ENCODE measurements at places on chromosomes 11 and 22.

DNA sequence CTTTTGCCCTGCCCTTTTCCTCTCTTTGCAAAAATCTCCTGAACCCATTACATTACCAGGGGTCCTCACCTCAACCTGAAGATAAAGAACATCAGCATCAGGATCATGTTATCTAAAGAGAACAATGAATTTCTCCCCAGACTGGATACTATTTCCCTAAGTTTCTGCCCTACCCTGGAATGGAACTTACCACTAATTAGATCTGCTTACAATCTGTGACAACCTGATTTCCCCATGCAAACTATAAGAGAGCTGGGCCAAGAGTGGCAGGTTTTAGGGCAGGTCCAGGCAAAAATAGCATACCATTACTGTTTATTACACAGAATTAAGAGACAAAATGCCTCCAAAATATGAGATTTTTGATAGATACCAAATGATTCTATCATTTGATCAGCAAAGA lies 58.0 kb upstream of the GDPD4 start:
- DNase-seq, result no peak

DNA sequence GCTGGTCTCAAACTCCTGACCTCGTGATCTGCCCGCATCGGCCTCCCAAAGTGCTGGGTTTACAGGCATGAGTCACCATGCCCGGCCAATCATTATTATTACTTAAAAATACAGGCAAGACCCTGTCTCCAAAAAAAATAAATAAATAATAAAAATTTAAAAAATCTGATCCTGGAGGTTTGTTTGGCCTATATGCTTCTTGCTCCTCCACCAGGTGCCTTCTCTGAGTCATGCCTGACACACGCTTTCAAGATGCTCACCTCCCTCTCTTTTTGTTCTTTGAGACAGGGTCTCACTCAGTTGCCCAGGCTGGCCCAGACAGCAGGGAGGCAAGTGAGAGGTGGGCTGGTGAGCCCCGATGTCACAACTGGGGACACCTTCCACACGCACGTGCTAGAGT lies 13.5 kb downstream of the ZC3H7B start:
- no peak for DNase-seq

DNA sequence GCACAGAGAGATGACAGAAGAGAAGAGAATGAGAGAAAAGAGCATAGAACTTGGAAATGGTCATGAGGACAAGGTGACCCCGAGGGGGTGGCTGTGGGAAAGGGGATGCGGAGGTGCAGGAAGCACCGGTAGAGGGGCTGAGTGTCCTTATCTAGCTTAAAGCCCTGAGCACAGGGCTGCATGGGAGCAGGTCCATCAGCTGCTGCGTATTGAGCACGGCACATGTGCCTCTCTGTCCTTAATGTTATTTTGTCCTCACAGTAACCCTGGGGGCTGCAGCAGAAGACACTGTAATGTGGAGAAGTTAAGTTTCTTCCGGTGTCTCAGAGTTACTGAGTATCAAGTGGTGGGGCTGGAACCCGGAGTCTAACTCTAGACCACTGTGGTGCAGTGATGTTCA lies 94.4 kb upstream of the OR4B1 start:
- no peak for DNase-seq

GRCh38 chr22:47457509-47458300 lies 695.3 kb downstream of the TBC1D22A start:
- no peak for DNase-seq

DNA sequence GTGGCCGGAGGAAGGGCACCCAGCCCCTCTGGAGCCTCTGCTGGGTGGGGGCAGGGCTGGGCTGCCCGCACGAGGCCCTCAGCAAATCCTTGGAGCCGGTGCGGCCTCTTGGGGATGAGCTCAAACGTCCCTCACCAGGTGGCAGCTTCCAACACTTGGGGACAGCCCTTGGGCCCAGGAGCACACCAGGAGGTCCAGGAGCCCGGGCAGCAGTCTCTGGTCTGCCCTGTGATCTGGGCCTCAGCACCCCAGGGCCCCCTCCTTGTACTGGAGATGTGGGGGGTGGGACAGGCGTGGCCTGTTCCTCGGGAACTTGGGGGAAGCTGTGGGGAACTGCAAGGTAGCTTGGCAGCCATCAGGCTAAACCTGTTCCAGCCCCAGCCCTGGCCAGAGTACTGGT lies 40.0 kb downstream of the MOB2 start:
- DNase-seq, result no peak

- peak; percentile 73 for DNase-seq
Observed at GRCh38 chr11:88357323-88358039, 19.9 kb upstream of the CTSC start.

DNA sequence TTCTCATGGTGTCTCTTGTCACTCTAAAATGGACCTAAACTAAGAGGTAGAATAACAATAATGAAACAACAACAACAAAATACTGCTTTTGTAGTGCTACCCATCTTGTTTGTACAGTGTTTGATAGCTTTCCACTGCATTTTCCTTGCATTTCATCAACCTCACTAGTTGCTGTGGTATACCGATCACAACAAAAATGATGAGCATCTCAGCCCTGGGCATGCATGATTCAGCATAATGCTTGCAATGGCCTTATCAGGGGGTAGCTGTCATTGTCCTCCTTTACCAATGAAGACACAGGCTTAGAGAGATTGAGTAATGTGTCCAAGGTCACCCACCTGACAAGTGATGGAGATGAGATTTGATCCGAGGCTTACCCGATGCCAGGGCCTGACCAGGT lies 682.5 kb downstream of the NTM start:
- DNase-seq, result no peak

DNA sequence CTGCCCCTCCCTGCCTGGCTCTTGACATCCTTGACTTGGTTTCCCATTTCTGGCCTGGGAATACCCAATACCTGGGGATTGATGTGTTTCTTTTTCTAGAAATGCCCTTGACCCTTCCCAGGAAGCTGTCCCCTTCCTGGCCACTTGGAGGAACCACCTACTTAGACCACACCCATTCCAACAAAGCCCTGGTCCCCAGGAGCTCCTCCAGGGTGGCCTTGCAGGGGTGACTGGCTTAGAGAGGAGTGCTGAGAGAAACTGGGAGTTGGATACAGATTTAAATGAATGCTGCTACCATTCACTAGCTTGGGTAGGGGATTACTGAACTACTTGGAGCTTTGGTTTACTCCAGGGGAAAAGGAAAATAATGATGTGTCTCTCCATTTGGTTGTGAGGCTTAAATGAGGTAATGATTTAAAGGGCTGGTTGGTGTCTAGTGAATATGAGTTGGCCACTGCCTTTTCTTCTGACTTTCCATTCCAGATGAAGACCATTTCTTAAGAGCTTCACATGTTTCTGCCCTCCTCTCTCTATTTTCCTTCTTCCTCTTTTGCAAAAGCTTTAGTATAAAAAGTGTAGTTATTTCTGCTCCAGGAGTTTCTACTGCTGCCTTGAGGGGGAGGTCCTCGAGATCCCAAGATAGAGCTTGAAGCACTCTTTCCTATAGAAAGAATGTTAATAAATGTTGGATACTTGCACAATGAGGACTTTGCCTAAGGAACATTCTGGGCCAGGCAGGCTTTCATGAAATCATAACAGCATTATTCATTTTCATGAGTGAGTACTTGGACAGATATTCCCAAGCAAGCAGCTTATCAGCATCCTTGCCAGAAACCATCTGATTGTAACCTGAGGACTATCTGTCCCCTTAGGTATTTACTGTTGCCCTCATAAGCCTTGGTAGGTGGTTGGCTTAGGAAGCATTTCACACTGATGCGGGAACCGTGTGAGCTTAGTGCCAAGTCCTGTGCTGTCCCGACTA lies 22.4 kb downstream of the PANX1 start:
- peak; percentile 67 for DNase-seq

DNA sequence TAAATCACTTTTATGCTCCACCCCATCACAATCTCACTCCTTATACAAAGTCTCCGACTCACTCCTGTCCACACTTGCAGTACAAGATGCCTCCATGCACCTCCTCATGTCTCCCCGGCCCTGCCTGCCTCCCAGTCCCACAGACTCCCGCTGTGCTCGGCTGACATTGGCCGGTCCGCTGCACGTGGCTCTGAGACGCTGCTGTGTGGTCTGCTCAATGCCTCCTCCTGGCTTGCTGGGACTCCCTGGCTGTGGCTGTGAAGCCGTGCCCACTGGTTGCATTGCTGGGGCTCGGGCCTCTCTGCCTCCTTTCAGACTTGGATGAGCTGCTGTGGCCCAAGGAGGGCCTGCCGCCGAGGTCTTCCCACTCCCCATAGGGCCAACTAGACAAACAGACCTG lies 224.0 kb upstream of the B3GAT1 start:
- DNase-seq, result no peak

- DNase-seq, result peak; percentile 88
Observed at GRCh38 chr11:14578541-14578956, 58.4 kb upstream of the PSMA1 start.

- peak; percentile 68 for DNase-seq
Observed at GRCh38 chr22:44685384-44686056, 16.5 kb upstream of the PRR5 start.

- no peak for DNase-seq
Observed at GRCh38 chr11:22555881-22556280, 69.7 kb downstream of the FANCF start.

GRCh38 chr11:64611869-64612646 lies 21.0 kb downstream of the SLC22A12 start:
- no peak for DNase-seq

- DNase-seq, result no peak
Observed at GRCh38 chr11:134367781-134368180, 36.0 kb downstream of the GLB1L2 start.

GRCh38 chr11:26109658-26110368 lies 222.1 kb upstream of the ANO3 start:
- DNase-seq, result no peak

DNA sequence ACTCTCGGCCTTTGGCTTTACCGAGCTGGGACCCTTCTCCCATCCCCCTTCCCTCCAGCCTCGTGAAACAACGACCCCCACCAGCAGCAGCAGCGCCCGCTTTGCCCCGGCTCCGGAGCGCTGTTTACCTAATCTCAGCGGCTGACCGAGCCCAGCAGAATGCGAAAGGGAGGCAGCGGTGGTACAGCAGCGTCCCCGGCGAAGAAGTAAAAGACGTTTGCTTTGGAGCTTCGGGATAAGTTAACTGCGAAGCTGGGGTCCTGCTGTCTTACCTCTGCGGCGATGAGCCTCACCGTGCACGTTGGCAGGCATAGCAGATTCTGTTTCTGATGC lies 2.0 kb upstream of the LARGE1 start:
- DNase-seq, result peak; percentile 12

DNA sequence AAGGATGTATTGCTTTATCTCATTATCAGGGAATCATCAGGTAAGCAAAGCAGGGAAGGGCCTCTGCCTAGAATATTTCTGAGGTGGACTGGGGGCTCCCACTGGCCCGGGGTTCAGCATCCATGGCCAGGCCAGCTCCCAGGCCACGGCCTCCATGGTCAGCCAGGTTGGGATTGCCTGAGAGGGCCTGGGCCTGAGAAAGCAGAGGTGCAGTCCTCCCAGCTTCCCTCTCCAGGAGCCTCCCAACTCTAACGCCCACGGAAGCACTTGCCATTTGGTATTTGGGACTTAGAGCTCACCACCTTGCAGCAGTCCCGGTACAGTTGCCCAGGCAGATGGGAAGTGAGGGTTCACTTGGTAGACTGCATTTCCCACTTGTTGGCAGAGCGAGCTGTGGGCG lies 12.7 kb downstream of the DGAT2 start:
- no peak for DNase-seq

DNA sequence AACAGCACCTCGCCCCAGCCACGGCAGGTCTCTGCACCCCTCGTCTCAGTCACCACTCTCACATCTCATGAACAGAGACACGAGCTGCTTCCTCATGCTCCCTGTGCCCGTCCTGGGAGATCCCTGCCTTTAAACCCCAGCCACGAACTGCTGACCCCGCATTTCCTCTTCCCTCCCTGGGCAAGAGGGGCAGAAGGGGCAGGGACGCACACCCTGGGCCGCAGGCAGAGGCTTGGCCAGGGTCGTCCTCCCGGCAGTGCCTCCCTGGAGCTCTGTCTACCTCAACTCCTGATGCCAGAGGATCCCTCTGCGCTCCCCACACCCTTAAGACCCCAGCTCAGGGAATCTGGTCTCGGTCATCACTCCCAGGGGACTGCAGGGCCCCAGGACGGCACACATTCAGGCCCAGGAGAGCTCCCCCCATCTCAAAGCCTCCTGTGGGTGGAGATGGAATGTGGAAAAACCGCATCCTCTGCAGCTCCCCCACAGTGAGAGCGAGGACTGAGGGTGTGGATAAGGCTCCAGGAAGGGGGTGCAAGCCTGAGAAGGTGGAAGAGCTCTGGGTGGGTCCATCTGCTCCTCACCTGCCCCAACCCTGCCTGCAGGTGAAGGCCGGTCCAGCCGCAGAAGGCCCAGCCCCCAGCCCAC lies 1.2 kb downstream of the BID start:
- peak; percentile 80 for DNase-seq

DNA sequence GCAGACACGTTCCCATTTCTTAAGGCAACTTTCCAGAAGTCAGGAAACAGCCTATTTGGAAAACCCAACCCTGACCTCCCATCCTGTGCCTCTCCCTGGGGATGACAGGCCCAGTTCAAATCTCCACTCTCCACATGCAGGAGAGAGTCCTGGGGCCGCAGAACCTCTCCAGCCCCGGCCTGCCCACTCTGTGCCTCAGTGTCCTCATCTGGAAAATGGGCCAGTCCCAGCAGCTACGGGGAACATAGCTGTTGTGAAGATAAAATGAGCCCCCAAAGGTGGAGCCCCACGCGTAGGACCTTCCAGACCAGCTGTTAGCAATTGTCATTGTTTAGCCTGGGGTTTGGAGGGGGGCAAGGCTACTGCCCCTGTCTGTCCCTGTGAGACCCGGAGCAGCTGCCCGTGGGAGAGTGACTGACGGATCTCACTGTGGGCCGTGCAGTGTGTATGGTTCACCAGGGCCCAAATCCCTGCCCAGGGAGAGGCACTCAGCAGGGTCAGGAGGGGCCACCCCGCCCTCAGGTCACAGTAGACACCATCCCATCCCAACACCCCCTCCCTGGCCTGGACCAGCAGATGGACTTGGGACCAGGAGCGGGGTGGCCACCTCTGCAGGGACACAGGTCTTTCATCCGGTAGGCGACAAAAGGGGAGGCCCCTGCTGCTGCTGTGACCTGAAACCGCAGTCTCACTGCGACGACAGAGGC lies 145.9 kb downstream of the CTTN start:
- no peak for DNase-seq

DNA sequence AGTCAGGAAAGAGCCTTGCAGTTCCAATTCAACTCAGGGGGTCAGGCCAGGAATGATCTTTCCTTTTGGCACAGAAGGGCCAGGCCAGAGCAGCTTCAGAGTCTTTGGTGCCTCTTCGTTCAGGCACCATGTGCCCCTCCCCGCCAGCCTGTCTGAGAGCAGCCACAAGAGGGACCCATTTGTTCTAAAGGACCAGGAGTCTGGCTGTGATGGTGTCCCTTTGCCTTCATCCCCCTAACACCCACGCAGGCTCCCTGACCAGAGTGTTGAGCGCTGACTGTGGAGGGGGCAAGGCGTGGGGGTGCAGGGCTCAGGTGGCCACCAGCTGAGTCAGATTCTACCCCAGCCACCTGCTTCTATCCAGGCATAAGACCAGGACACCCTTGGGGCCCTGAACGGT lies 156.4 kb downstream of the TTC17 start:
- peak; percentile 9 for DNase-seq

GRCh38 chr22:37229805-37230672 lies 14.0 kb downstream of the RAC2 start:
- peak; percentile 39 for DNase-seq

- peak; percentile 82 for DNase-seq
Observed at GRCh38 chr11:29135504-29135903, 881.3 kb downstream of the KCNA4 start.

GRCh38 chr22:28819253-28820096 lies 19.1 kb upstream of the XBP1 start:
- no peak for DNase-seq

All from iris pigment epithelial cell (primary cell).